Activated naive CD8-positive, alpha-beta T cell treated with anti-CD3 and anti-CD28 coated beads, Interleukin-2, amount 10 ng/mL, durations not matched to agents 7 days and 5 days (primary cell): ENCODE measurements at places on chromosomes 16 and 17. TPM values are rescaled to one million over a fixed set of nuclear protein-coding genes. Genes with fewer than 3 reads are reported as not detected.
A peak's percentile ranks its signal among the peaks of the same experiment; 100 is the strongest.

The GSE1 gene
- 60.9 TPM for total RNA-seq

The CCL4L2 gene
- total RNA-seq, result 4.0 TPM

The SULT1A4 gene
- 2.4 TPM for total RNA-seq

The DLX4 gene
- 0.60 TPM for total RNA-seq

The CCL8 gene
- not detected for total RNA-seq

The MILR1 gene
- 0.65 TPM for total RNA-seq

The HOXB7 gene
- 0.80 TPM for total RNA-seq

The PRR35 gene
- total RNA-seq, result not detected

The KCNG4 gene
- not detected for total RNA-seq

The DNAAF1 gene
- not detected for total RNA-seq

The GLYR1 gene
- 91.6 TPM for total RNA-seq

DNA sequence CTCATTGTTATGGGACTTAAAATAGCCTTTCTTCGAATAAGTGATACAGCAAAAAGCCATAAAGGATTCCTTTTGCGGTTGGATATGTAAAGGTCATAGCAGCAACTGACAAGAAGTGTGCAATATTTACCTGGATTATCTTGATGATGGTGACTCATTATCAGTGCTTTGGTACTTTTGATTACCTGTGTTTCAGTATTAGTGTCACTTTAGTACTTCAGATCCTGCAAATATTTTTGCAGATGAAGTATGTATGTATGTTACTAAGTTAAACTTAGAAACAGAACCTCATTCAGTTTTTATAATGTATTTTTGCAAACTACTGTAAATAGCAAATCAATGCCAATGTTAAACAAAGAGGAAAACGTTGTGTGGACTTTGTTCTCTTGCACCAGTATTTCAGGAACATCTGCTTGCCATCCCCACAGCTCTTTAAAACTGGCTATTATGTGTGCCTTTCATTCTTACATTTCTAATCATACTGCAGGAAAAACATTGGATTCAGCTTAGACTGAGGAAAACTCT lies 10.5 kb downstream of the CNEP1R1 start:
- H3K27ac ChIP-seq, result no peak overlapping the region
- peaks cover 29% of the 10 kb centered on the region for H3K36me3 ChIP-seq
- no peak overlapping the region for H3K4me3 ChIP-seq
- no peak for DNase-seq

- H3K36me3 ChIP-seq, result peaks cover 2% of the 10 kb centered on the region
- no peaks in the 10 kb centered on the region for H3K27me3 ChIP-seq
- peaks cover 33% of the 10 kb centered on the region for H3K4me1 ChIP-seq
- peak overlapping the region; percentile 42 for H3K27ac ChIP-seq
- peak; percentile 64 for DNase-seq
Observed at GRCh38 chr17:17300624-17301568, 2.3 kb upstream of the NT5M start.

GRCh38 chr17:77636835-77637817 lies 321.4 kb upstream of the TNRC6C start:
- no peaks in the 10 kb centered on the region for H3K36me3 ChIP-seq
- no peak overlapping the region for H3K4me3 ChIP-seq
- no peak for DNase-seq
- peaks cover 25% of the 10 kb centered on the region for H3K27me3 ChIP-seq

DNA sequence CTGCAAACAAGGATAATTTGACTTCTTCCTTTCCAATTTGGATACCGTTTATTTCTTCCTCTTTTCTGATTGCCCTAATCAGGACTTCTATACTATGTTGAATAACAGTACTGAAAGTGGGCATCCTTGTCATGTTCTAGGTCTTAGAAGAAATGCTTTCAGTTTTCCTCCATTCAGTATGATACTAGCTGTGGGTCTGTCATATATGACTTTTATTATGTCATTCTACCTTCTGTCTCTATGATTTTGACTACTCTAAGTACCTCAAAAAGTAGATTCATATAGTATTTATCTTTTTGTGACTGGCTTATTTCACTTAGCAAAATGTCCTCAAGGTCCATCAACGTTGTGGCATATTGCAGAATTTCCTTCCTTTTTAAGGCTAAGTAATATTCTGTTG lies 111.5 kb upstream of the RBBP6 start:
- no peak for DNase-seq
- H3K27ac ChIP-seq, result no peak overlapping the region
- no peaks in the 10 kb centered on the region for H3K4me1 ChIP-seq
- H3K27me3 ChIP-seq, result peaks cover 3% of the 10 kb centered on the region
- H3K36me3 ChIP-seq, result no peaks in the 10 kb centered on the region
- H3K4me3 ChIP-seq, result no peak overlapping the region

GRCh38 chr16:69725480-69726312 lies 664 bp downstream of the NQO1 start:
- H3K27ac ChIP-seq, result peak overlapping the region; percentile 92
- no peaks in the 10 kb centered on the region for H3K27me3 ChIP-seq
- H3K4me3 ChIP-seq, result peak overlapping the region; percentile 96
- no peaks in the 10 kb centered on the region for H3K36me3 ChIP-seq

DNA sequence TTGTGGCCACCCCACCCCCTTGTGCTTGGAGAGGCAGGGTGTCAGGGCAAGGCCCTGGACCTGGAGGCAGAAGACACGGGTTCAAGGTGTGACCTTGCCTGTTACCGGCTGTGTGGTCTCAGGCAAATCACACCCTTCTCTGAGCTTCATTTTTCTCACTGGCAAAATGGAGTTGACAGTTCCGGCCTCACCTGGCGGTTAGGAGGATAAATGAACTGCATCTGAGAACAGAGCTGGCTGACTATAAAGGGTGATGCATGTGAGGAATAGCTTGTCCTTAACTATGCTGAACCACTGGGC lies 4.2 kb upstream of the MEOX1 start:
- no peak for DNase-seq
- H3K4me3 ChIP-seq, result no peak overlapping the region
- H3K4me1 ChIP-seq, result peaks cover 21% of the 10 kb centered on the region
- peaks cover 8% of the 10 kb centered on the region for H3K27me3 ChIP-seq
- H3K27ac ChIP-seq, result no peak overlapping the region

DNA sequence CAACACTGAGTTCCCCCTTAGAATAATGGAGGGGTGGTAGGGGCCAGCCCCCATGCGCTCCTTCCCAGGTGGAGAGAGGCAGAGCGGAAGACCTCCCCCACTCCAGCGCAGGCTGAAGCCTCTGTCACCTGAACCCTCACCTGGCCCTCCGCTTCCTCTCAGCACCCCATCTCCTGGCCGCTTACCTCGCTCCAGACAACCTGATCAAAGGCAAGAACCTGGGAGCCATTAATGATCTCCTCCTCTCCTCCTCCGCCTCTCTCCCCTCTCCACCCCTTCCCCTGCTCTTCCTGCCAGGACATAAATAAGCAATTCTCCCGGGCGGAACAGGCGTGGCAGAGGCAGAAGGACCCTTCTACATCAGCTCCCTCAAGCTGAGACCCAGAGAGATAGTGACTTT lies 110.2 kb upstream of the LHX1 start:
- no peak overlapping the region for H3K27ac ChIP-seq
- H3K27me3 ChIP-seq, result peaks cover 20% of the 10 kb centered on the region
- no peaks in the 10 kb centered on the region for H3K4me1 ChIP-seq
- H3K36me3 ChIP-seq, result no peaks in the 10 kb centered on the region
- no peak for DNase-seq

- no peaks in the 10 kb centered on the region for H3K36me3 ChIP-seq
- no peak for DNase-seq
- H3K27ac ChIP-seq, result no peak overlapping the region
- H3K4me1 ChIP-seq, result no peaks in the 10 kb centered on the region
- H3K27me3 ChIP-seq, result peaks cover 10% of the 10 kb centered on the region
- no peak overlapping the region for H3K4me3 ChIP-seq
Observed at GRCh38 chr17:14871921-14872320, 393.2 kb downstream of the PMP22 start.

- H3K36me3 ChIP-seq, result no peaks in the 10 kb centered on the region
- no peak overlapping the region for H3K27ac ChIP-seq
- no peaks in the 10 kb centered on the region for H3K27me3 ChIP-seq
Observed at GRCh38 chr17:33116021-33116551, 124.4 kb downstream of the SPACA3 start.

- no peak for DNase-seq
- no peaks in the 10 kb centered on the region for H3K36me3 ChIP-seq
- no peak overlapping the region for H3K4me3 ChIP-seq
- H3K4me1 ChIP-seq, result no peaks in the 10 kb centered on the region
- H3K27me3 ChIP-seq, result no peaks in the 10 kb centered on the region
- no peak overlapping the region for H3K27ac ChIP-seq
Observed at GRCh38 chr17:82090549-82091263, 7.3 kb downstream of the FASN start.

GRCh38 chr16:12240036-12240435 lies 263.5 kb downstream of the SNX29 start:
- H3K36me3 ChIP-seq, result peaks cover 1% of the 10 kb centered on the region
- H3K27ac ChIP-seq, result no peak overlapping the region
- DNase-seq, result no peak
- H3K27me3 ChIP-seq, result no peaks in the 10 kb centered on the region
- no peak overlapping the region for H3K4me3 ChIP-seq

DNA sequence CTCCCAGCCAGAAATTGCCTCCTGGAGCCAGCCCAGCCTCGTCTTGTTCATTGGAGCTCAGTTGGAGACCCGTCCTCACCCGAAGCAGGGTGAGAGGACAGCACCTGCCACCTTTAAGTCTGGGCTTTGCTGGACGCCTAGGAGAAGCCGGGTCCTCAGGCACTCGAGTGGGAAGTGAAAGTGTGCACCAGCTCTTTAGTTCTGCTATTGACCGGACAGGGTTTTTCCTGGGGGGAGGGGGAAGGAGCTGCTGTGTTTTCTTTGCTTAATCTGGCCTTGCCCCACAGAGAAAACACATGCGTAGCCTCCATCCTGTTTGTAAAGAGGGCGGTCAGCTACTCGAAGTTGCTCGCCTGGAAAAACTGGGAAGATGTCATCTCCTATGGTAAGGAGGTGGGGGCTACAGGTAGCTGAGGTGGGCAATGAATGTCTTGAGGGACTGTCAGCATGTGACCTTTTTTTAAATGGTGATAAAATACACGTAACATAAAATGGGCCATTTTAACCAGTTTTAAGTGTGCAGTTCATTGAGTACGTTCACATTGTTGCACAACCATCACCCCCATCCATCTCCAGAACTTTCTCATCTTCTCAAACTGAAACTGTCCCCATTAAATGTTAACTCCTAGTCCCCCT lies 34.4 kb downstream of the CMIP start:
- no peaks in the 10 kb centered on the region for H3K27me3 ChIP-seq
- peak overlapping the region; percentile 41 for H3K27ac ChIP-seq
- peaks cover 77% of the 10 kb centered on the region for H3K4me1 ChIP-seq
- peak overlapping the region; percentile 53 for H3K4me3 ChIP-seq

DNA sequence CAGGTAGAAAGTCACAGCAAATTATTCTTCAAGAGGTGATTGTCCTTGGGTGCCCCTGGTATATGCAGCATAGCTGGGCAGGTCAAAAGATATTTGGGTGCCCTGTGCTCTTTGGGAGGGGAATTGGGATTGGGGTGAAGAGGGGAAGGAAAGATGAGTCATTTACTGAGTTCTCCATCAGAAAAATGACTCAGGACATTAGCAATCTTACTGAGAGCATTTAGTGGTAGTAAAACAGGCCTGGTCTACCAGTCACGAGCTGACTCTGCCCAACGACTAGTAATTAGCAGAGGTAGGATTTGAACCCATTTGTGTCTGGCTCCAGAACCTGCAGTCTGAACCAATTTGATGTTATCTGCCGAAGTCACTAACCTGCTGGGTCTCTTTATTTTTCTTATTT lies 6.0 kb upstream of the GRIN2A start:
- H3K27me3 ChIP-seq, result peaks cover 16% of the 10 kb centered on the region
- no peak overlapping the region for H3K4me3 ChIP-seq
- H3K4me1 ChIP-seq, result peaks cover 4% of the 10 kb centered on the region

DNA sequence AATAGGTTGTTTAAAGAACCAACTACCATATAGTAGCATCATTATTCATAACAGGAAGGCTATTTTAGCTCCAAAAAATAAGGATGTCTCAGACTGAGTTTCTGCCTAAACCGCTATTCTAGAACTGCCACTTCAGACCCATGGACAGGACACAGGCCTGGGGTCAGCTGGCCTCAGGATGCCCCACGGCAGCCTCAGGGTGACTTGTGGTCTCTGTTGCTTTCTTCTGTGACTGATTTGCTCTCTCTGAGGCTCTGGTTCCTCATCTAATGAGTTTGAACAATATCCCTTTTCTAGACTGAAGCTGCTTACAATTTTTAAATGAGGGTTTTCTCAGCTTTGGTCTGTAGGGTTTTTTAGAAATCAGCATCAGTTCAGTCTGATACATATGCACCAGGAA lies 31.8 kb upstream of the IRF8 start:
- H3K27ac ChIP-seq, result no peak overlapping the region
- peaks cover 8% of the 10 kb centered on the region for H3K27me3 ChIP-seq
- H3K4me1 ChIP-seq, result peaks cover 18% of the 10 kb centered on the region
- no peak for DNase-seq

GRCh38 chr17:38547444-38547843 lies 58.3 kb downstream of the SRCIN1 start:
- no peak overlapping the region for H3K27ac ChIP-seq
- H3K4me3 ChIP-seq, result no peak overlapping the region
- DNase-seq, result no peak

- no peak for DNase-seq
- peaks cover 11% of the 10 kb centered on the region for H3K27me3 ChIP-seq
- no peaks in the 10 kb centered on the region for H3K36me3 ChIP-seq
- no peak overlapping the region for H3K27ac ChIP-seq
- no peak overlapping the region for H3K4me3 ChIP-seq
- no peaks in the 10 kb centered on the region for H3K4me1 ChIP-seq
Observed at GRCh38 chr16:82322177-82322576, 152.2 kb upstream of the MPHOSPH6 start.

DNA sequence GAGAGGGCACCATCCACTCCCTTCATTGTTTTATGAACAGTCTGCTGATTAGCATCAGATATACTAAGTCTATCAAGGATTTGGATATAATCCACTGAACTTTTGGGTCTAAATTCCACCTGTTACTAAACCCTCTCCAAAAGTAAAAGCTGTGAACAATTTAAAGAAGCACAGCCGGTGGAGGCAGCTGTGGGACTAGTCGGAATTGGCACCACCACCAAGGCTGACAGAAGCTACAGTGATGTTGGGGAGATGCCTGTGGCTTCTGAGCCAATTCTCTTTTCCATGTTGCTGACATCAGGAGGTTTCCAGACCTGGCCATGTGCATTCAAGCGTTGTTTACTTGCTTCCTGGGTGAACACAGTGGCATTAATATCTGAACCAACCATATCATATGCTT lies 679.0 kb upstream of the CA10 start:
- no peak for DNase-seq
- no peaks in the 10 kb centered on the region for H3K4me1 ChIP-seq
- H3K27me3 ChIP-seq, result no peaks in the 10 kb centered on the region
- no peak overlapping the region for H3K27ac ChIP-seq
- H3K36me3 ChIP-seq, result no peaks in the 10 kb centered on the region

GRCh38 chr17:72416054-72416675 lies 295.3 kb downstream of the SOX9 start:
- no peak overlapping the region for H3K27ac ChIP-seq
- no peaks in the 10 kb centered on the region for H3K4me1 ChIP-seq
- H3K4me3 ChIP-seq, result no peak overlapping the region
- no peaks in the 10 kb centered on the region for H3K36me3 ChIP-seq
- no peak for DNase-seq
